NCI-H2081 treated with DMSO at 0.1 percent for 48 hours (cell line): ENCODE measurements at places on chromosomes 2 and 18.

GRCh38 chr18:61496374-61496773 lies 163.1 kb downstream of the CDH20 start:
- no peak for DNase-seq

- no peak for DNase-seq
Measured at GRCh38 chr2:4653991-4654390, 950.6 kb downstream of the DCDC2C start.

DNA sequence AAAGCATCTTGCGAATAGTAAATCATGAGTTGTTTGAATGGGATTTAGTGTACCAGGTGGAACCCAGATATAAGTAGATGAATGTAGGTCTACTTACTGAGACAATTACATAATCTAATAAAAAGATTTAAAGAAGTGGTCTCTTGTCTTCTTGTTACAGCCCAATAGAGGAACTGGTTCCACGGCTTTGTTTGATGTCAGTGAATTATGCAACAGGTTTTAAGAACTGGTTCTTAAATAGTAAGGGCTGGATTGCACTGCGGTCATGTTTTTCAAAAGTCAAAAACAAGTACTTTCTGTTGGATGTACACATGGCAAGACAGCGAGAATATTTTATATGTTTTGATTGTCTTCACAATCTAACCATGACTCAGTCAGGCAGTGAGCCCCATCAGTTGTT lies 15.4 kb upstream of the SLC9A2 start:
- no peak for DNase-seq

DNA sequence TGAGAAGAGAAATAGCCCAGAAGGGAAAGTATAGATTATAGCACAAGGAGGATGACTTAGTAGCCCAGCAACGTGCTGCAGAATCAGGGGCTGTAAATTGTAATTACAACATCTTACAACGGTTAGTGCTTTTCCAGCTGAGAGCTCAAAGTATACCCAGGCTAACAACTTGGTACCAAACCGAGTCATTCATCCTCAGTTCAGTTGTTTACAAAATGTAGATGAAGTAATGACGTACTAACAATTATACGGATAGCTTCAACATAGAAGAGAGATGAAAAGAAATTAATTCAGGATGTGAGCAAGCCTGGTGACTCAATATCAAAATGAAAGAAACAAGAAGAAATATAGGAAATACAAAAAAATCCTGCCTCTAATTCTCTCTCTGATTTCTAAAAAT lies 99.2 kb downstream of the DYNAP start:
- DNase-seq = no peak

GRCh38 chr2:141957827-141958450 lies 172.9 kb downstream of the LRP1B start:
- no peak for DNase-seq
